ENCODE measurements at places on chromosomes 3 and 15.

DNA sequence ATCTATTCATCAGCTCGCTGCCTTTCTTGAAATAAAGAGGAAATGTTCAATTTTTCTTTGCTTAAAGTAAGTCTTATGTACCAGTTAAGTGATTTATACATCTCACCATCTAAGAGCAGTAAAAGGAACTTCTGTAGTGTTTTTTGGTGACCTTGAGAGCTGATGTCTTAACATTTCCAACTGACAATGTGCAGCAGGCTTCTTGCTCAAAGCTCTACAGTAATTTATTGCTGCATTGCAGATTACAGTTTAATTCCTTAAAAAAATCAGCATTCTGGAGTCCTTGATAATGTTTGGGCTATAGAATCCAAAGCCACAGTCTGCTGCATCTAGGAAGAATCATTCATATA, 61.6 kb downstream of the DIPK2A start:
- DNase-seq: no peak

- DNase-seq: peak; percentile 2
Observed at GRCh38 chr3:32106929-32107362, 526 bp downstream of the GPD1L start.

DNA sequence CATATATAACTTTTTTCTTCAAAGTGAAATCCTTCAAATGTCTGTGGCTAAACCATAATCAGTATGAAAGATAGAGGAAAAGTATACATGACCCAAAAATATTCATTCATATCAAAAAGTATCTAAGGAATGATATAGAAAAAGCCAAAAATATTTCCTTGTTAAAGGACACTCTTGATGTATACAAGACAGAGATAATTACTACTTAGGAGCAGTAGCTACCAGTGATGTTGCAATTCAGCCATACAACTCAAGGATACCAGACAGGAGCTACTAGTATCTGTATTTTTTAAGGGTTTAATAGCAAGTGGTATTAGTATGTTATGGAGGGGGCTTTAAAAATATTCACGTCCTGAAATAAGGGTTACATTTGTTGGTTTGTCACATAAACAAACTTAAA, 37.0 kb downstream of the FBXL22 start:
- no peak for DNase-seq

DNA sequence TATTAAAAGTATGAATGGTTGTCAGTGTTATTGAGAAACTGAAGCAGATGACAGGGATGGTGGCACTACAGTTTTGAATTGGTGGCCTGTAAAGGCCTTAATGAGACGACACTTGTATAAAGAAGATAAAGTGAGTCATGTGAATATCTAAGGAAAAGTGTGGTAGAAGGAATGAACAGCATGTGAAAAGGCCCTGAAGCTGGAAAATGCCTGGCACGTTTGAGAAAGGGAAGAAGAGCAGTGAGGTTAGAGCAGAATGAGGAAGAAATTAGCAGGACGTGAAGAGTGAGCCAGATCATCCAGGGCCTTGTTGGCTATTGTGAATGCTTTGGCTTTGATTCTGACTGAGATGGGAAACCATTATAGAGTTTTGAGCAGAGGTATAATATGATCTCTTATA, 387.6 kb upstream of the DPH6 start:
- DNase-seq: no peak

DNA sequence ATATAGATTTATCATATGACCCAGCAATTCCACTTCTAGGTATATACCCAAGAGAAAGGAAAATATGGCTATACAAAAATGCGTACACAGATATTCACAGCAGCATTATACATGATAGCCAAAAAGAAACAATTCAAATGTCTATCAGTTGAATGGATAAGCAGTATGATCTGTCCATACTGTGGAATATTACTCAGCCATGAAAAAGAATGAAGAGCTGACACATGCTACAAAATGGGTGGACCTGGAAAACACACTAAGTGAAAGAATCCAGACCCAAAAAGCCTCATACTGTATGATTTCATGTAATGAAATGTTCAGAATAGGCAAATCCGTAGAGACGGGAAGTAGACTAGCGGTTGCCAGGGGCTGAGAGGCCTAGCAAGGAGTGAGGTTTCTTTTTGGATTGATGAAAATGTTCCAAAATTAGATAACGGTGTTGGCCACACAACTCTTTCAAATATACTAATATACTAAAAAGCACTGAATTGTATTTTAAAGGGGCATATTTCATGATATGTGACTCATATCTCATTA, 33.4 kb downstream of the FGD5 start:
- DNase-seq: no peak

DNA sequence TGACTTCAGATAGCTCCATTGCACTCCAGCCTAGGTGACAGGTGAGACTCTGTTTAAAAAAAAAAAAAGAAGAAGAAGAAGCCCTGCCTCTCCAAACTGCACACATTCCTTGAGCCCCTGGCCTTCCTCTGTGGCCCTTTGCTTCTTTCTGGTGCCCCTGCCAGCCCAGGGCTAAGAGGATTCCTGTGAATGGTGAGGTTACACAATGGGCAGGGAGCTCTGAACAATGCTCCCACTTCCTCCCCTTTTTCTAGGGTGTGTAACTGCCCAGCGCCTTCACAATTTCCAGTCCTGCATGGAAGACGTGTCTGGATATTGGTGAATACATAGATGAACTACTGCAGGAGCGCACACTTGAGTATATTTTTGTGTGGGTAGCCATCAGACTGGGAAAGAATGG, 3.6 kb upstream of the AMOTL2 start:
- DNase-seq: no peak

- DNase-seq: peak; percentile 1
Observed at GRCh38 chr3:34360713-34361112, 562.3 kb downstream of the PDCD6IP start.

DNA sequence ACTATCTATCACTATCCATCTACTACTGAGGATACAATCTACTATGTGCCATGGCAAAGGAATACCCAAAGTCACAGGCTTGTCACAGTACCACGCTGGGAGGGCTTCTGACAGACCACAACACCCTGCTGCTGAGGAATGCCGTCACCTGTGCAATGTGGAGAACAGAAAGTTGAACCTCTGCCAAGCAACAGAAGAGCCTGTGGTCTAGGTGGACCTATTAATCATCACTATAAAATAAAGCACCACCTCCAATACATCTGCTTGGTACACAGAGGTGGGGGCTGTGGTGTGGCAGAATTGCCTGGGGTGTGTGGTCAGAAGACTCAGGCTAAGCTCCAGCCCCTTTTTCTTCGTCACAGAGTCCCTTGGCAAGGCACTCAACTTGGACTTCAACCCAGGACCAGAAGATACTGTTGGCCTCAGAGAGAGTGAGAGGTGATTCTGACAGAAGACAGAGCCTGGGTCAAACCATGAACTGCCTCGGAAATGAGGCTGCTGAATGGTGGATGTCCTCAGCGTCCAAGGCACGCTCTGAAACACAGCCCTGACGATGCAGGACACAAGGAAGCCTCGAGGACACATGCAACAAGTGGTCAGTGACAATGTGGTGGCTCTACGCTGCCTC, 189.4 kb upstream of the CHRNA7 start:
- DNase-seq: no peak

- DNase-seq: peak; percentile 15
Observed at GRCh38 chr15:52733696-52734255, 54.6 kb upstream of the ATOSA start.

DNA sequence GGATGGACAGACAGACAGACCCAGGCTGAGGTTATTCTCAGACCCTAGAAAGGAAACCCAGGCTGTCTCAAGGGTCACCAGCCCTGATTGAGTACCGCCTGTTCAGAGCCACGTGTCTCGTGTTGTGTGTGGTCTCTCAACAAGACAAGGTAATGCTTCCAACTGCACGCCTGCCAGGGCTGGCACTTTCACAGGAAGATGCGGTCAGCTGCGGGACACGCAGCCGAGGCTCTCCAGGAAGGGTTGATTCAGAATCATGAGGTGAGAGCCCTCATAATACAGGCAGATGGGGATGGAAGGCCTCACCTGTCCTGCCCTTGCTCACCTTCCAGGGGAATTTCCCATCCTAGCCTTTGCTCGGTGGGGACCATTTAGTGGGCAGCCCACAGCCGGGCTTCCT, 81.4 kb downstream of the TOP2B start:
- no peak for DNase-seq

GRCh38 chr3:108479224-108479623, 31.2 kb downstream of the MYH15 start:
- no peak for DNase-seq

GRCh38 chr3:149771652-149772271, 19.5 kb upstream of the COMMD2 start:
- DNase-seq: peak; percentile 33

GRCh38 chr3:63295806-63296205, 17.7 kb downstream of the SYNPR start:
- DNase-seq: no peak

DNA sequence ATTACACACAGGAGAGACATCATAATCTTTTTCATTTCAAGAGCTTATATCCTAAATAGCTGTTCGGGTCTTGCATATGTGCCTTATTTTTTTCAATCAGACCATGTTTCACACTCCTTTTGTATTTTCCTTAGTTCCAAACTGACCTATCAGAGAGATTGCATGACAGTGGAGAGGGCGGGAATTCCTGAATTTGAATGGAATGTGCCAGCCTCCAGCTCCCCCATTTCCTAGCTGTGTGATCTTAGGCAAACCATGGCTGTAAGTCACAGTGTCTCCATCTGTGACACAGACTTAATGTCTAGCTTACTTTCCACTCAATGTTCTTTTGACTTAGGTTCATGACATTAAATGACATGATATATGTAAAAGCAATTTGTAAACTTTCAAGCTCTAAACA, 62.0 kb upstream of the CSTA start:
- no peak for DNase-seq

DNA sequence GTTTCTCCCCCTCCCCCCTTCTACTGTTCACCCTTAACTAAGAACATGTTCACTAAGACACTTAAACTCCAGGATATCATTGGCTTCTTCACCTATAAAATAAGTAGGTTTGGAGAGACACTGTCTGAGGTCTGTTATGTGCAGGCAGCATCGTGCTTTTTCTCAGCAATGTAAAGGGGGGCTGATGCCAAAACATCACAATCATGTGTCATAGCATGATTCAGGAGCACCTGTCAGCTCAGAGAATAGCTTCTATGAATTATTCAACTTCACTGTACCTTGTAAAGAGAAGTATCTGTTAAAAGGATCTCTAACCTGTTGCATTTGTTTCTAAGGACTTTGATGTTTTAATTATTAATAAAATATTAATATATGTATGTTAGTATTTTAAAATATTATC, 211.4 kb upstream of the EPHA3 start:
- no peak for DNase-seq

DNA sequence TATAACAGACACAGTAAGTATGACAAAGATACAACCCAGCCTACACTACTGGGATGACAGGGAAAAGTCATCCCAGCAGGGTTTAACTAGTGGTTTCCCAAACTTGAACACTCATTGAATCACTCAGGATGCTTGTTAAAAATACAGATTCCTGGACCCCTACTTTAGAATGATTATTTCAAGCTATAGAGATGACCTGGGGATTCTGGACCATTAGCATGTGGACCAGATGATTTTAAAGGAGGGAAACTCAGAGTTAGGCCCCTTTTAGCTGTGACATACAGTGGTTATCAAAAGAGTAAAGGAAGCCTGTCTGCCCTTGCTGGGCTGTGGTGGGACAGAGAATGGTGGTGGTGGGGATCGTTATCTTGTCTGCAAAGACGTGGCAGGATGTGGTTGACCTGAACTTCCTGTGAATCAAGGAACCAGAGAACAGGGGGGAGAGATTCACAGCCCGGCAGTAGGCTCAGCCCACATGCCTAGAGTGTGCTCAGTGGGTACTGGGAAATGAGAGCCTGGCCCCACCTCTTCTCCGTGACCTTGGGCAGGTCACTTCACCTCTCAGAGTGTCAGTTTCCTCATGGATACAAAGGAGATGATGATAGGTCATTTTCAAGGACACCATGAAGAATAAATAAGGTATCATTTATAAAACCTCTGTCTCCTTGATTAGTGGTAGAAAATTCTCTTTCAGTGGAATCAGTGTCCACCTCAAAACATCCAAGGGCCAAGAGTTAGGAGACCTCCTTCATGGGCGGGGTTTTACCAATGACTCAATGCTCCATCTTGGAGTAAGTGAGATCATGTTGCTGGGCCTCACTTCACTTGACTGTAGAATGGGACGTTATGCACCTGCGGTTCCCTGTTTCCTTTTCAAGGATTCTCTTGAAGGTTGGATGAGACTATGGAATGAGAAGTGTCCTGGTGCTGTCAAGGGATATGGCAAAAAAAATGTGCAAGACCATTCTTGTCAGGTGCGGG, 306.5 kb downstream of the RPLP1 start:
- DNase-seq: peak; percentile 43

DNA sequence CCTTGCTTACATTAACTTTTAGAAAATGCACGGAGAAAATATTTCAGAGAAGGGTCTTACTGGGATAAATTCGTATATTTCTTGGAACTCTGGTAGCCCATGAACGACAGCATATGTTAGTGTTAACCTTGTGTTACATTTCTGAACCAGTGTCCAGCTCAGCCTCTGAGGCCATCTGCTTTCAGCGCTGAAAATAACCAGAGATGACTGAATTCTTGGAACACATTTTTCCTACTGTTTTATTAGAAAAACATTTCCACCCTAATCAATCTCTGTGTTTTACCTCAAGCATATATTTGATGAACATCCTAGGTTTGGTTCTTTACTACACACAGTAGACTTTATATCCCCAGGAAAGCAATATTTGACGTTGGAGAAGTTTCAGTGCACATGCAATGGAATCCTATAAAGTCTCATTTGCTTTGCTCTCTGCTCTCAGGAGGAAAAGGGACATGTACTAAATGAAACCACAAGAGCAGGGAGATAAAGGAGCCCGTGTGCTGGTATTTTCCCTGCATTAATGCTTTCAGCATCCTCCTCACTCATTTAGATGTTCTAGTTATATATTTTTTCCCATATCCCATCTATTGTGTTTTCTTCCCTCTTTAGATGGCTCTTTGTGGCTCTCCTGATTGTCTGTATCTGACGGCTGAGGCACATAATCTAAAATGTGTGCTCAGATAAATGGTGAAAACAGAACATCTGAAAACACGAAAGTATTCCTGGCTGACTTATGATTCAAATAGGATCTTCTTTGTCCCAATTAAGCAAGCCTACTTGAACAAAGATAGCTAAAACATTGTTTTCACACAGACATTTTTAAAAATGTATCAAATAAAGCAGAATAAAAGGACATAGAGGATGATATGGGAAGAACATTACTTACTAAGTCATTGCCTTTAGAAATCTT, 151.7 kb upstream of the KCNMB2 start:
- DNase-seq: peak; percentile 31

- peak; percentile 12 for DNase-seq
Observed at GRCh38 chr3:53162672-53163443, 1.8 kb downstream of the PRKCD start.

DNA sequence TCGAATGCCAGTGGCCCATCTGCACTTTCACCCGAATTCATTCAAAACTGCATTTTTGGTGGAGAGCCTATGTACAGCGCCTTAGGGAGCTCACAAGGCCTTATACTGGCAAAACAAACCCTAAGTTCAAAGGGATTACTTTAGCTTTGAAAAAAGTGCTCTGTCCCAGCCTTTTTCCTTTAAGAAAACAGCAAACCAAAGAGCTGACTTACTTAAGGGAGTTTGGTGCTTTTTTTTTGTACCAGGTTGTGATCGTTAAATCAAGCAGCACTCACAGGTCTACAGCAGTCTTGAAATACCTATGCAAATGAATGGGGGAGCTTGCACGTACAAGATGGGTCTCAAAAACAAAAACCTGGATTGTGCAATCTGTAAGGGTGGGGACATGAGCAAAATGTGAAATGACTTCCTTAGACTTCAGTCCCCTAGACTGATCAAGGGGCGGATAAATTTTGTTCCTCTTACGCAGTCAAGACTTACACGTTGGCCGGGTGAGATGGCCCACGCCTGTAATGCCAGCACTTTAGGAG, 11.6 kb upstream of the PIK3CB start:
- no peak for DNase-seq

GRCh38 chr3:53965291-53965690, 73.6 kb upstream of the SELENOK start:
- no peak for DNase-seq
